ENCODE measurements at places on chromosomes 1 and 21.

- no peak for DNase-seq
Observed at GRCh38 chr21:41622831-41623548, 115.0 kb upstream of the TMPRSS2 start.

DNA sequence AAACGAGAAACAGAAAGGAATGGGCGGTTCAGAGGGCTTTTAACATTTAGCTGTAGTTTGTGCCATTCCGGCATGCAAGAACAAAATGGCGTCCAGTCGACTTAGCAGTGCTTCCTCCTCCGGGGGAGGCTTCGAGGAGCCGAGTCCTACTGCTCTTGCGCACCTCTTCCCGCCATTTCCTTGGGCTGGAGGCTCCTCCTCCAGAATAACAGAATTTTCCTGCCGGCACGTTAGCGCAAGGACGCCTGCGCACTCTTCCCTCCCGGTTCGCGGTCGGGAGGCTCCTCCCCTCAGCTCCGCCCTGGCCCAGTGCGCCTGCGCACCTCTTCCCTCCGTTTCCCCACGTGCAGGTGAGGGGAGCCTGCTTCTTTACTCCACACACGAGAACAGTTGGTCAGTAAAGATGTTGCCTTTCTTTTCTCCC lies 1.0 kb downstream of the DMRTB1 start:
- no peak for DNase-seq

DNA sequence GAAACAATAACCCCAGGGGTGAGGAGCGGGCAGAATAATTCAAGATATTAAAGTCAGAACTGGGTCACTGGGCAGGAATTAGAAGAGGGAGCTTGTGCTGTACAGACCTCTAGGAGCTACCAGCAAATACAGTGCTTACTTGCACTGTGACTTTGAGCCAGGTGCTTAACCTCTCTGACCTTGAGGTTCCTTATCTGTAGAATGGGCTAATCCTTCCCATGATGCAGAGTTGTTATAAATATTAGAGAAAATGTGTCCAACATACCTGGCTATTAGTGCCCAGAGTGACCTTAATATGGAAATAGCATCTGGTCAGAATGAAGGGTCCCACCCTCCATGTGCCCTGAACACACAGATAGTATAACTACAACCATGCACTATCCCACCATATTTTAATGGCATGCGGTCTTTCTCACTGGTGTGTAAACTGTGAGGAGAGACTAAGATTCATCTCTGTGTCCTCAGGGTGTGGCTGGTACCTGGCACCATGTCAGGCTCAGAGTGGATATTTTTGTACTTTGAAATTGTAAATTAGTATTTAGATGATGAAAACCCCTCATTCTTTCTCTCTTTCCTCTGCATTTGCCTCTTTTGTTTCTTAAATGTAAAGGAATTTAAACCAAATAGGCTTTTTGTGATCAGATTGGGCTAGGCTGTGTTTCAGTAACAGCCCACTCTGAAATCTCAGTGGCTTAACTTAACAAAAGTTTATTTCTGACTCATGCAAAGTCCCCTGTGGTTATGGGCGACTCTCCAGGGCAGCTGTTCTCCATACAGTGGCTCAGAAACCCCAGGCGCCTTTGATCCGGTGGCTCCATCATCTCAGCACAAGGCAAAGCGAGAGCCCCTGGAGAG lies 60.0 kb upstream of the ROR1 start:
- DNase-seq = peak; percentile 45

DNA sequence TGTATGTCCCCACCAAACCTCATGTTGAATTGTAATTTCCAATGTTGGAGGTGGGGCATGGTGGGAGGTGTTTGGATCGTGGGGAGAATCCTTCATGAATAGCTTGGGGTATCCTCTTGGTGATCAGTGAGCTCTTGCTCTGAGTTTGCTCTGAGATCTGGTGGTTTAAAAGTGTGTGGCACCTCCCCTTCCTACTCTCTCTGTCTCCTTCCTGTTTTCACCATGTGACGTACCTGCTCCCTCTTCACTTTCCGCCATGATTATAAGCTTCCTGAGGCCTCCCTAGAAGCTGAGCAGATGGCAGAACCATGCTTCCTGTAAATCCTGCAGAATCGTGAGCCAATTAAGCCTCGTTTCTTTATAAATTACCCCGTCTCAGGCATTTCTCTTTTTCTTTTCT lies 40.0 kb upstream of the OSBPL9 start:
- no peak for DNase-seq

- no peak for DNase-seq
Observed at GRCh38 chr21:38531591-38531990, 33.3 kb upstream of the ERG start.

GRCh38 chr1:31715873-31716220 lies 12.0 kb upstream of the COL16A1 start:
- no peak for DNase-seq

GRCh38 chr1:193558491-193559028 lies 372.1 kb upstream of the B3GALT2 start:
- peak; percentile 33 for DNase-seq

DNA sequence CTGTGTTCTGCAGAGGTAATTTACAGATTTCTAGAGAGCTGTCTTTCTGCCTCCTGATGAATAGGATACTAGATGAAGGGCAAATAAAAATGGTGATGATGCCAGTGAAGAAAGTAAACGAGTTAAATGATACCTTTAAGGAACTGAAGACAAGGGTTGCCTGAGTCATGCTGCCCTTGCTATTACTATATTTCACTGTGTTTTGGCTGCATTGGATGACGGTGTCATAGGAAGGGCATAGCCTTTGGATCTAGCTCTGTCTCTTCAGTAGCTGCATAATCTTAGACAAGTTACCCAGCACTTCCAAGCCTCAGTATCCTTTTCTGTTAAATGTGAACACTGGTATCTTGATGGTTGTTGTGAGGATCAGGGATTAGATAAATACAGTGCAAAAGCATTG lies 131.5 kb upstream of the FGGY start:
- DNase-seq = no peak

- DNase-seq = no peak
Observed at GRCh38 chr1:224632381-224632871, 16.3 kb downstream of the CNIH3 start.

GRCh38 chr1:224526771-224527170 lies 89.3 kb upstream of the CNIH3 start:
- no peak for DNase-seq

- no peak for DNase-seq
Observed at GRCh38 chr1:97488530-97488929, 432.3 kb downstream of the DPYD start.

- no peak for DNase-seq
Observed at GRCh38 chr1:246159279-246160227, 347.5 kb downstream of the SMYD3 start.

- peak; percentile 8 for DNase-seq
Observed at GRCh38 chr1:19974822-19975416, 4.5 kb downstream of the PLA2G2A start.

- DNase-seq = no peak
Observed at GRCh38 chr1:59232216-59232615, 64.7 kb upstream of the FGGY start.

- no peak for DNase-seq
Observed at GRCh38 chr1:38289034-38289433, 242.4 kb upstream of the POU3F1 start.

DNA sequence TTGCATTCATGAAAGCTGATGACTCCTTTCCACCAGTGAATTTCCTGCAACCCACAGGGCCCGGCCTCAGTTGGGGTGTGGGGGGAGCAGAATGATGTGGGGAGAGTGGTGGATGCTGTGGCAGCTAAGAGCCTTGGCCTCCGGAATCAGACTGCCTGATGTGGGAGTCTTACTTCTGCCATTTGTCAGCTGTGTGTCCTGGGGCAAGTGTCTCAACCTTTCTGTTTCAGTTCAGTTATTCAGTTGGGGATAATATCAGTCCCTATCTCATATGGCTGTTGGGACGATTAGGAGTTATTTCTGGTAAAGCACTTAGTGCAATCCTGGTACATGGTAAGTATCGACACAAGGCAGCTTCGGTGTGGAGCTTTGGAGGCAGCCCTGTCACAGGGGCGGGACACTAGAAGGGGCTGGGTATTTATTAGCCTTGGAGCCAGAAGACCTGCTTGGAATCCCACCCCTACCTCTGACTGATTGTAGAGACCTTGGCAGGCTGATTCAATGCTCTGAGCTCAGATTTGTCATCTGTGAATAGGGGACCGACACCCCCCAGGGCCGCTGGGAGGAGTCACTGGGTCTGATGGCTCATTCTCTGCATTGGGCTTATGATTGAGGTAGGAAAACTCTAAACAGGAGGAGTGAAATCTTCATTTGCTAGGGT lies 19.6 kb downstream of the ARHGEF10L start:
- DNase-seq = no peak

DNA sequence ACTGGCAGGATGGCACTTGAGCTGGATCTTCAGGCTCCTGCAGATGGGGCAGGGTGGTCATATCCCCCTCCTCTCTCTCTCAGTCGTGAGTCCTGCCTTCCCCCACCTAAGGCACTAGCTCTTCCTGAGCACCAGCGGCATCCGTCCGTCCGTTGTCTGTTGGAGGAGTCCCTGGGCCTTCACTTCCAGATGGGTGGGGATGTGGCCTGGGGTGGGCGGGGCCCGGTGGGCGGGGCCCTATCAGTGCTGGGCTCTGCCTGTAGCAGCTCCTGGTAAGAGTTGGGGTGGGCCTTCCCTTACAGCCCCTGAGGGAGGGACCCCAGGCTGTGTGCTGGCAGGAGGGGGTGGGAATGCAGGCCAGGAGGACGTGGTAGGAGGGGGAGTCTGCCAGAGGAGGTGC lies 10.3 kb downstream of the LDLRAD2 start:
- no peak for DNase-seq

DNA sequence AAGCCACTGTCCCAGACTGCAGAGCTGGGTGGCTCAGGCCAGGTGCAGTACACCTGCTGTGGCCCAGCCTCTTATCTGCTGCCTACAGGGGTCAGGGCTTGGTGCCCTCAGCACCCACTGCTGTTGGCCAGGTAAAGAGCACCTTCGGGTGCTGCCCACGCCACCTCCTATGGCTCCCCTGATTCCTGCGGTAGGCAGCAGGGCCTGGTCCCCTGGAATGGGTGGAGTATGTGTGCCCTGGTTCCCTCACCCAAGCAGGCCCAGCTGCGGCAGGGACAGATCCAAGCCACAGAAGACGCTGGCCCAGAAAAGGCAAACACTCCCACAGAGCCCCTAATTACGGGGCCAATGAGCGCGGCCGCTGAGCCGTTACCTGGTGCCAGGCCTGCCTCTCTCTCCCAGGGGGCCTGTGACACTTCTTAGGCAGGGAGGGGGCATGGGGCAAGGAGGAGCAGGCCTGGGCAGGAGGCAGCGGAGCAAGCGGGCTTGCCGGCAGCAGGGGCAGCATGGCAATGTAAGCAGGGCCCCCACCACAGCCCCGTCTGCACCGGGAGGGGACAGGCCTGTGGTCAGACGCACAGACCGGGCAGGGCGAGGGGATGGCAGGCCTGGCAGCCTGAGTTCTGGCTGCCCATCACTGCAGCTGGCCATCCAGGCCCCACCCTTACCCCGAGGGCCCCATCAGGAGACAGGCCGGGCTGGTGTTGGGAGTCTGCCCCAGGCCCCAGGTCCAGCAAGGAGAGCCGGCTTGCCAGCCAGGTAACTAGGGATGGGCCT lies 19.0 kb downstream of the ESPN start:
- DNase-seq = no peak

DNA sequence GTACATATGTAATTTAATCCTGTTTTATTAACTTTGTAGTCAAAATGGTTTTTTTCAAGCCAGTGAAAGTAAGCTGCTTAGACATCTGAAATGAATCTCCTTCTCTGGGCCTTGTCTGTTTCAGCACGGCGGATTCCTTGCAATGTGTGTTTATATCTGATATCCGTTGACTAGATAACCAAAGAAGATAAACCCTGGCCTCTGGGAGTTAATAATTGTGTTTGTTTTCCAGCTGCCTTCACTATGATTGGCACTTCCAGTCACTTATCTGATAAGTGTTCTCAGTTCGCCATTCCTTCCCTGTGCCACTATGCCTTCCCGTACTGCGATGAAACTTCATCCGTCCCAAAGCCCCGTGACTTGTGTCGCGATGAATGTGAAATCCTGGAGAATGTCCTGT lies 63.5 kb upstream of the UBE2U start:
- no peak for DNase-seq

GRCh38 chr1:184569106-184569505 lies 182.3 kb downstream of the C1orf21 start:
- DNase-seq = no peak

- no peak for DNase-seq
Observed at GRCh38 chr1:25796811-25797458, 3.1 kb upstream of the SELENON start.

GRCh38 chr21:45130324-45130774 lies 56.0 kb downstream of the ADARB1 start:
- DNase-seq = peak; percentile 47

DNA sequence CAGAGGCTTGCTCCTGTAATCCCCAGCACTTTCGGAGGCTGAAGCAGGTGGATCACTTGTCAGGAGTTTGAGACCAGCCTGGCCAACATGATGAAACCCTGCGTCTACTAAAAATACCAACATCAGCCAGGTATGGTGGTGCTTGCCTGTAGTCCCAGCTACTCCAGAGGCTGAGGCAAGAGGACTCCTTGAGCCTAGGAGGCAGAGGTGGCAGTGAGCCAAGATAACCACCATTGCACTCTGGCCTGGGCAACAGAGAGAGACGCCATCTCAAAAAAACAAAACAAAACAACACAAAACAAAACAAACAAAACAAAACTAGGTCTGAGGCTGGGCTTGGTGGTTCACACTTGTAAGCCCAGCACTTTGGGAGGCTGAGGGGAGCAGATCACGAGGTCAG lies 38.7 kb upstream of the RAP1GAP start:
- DNase-seq = no peak

DNA sequence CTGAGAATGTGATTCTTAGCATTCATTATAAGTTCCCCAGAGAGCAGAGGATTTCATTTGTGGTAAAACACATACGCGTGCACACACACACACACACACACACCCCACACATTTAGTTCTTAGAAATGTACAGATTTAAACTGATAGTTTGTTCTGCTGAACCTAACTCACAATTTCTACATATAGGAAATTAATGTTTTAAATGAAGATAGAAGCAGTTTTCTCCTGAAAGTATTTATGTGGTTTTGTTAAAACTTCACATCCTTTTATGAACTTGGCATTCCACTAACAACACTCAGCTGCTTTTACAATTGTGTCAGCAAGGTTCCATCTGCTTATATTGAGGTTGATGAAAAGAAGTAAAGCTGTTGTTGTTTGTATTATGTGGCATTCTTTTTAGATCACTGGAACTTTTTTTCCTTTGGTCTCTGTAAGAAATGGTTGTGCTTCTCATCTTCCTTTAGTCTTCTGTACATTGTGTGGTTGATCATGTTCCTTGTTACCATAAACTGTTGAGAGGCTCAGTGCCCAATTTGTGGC lies 41.6 kb downstream of the AK4 start:
- no peak for DNase-seq

GRCh38 chr21:17472592-17473271 lies 40.1 kb upstream of the CXADR start:
- no peak for DNase-seq

- no peak for DNase-seq
Observed at GRCh38 chr1:222975472-222976122, 160.8 kb downstream of the DISP1 start.

DNA sequence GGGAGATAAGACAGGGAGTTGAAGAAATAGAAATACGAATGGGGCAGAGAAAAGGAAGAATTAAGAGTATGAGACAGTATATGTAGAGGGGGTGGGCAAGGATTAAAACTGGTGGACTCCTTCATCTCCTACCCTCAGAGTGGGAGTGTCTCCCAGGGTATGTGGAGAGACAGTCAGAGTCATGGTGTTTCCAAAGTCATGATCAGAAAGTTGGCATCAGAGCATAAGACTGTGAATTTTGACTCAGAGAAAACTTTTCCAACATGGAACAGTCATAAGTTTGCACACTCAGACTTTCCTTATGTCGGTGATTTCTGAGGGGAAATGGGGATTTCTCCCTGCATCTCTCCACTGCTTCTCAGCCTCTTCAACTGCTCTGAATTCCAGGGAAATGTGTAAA lies 2.4 kb downstream of the CD84 start:
- DNase-seq = no peak
